Pancreas (tissue), 10 donors: ENCODE measurements at places on chromosomes 6 and 20.

GRCh38 chr6:90413867-90414266 is 117.2 kb upstream of the BACH2 start:
- H3K4me3 ChIP-seq: no peak overlapping the region
- no peak overlapping the region for H3K27ac ChIP-seq
- no peaks in the 10 kb centered on the region for H3K36me3 ChIP-seq
- H3K4me1 ChIP-seq: no peaks in the 10 kb centered on the region
- no peak for DNase-seq

- no peaks in the 10 kb centered on the region for H3K36me3 ChIP-seq
- H3K4me3 ChIP-seq: no peak overlapping the region
- H3K27me3 ChIP-seq: no peaks in the 10 kb centered on the region
- DNase-seq: no peak
These were observed 190.9 kb downstream of the MAFB start for GRCh38 chr20:40497899-40498691.

DNA sequence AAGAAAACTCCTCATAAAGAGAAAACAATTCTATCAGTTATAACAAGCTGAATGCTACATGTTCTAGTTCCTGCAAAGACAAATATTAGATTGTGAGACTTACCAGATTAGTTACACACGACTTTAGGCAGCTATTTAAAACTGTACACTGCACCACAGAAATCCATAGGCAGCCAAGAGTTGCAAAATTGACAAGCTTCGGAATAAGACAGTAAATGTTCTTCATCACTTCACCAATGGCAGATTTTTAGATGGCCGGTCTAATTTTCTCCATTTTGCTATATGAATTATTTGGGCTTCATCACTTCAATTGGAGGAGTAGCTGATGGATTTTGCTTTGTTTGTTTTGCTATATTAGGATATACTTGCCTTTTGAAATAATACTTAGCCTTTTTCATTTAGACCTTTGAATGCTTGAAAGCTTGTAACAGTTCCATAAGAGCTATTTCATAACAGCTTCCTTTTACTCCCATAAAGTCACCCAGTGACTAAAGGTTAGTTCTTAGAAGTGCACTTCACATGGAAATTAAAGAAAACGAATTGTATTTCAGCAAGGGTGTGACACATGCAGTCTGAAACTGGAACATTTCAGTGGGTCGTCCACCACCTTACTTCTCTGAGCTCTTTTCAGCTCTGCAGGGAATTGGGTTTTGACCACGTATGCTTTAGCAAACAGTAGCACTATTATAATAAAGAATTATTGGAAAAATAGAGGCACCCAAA is at the start of gene ROS1:
Gene ROS1, minus strand, starts transcription at position 512 of the 723 bp plus-strand sequence. Its CDS starts 286 bp downstream, at position 226.
- no peaks in the 10 kb centered on the region for H3K4me1 ChIP-seq
- no peak for DNase-seq
- no peak within 1 kb of the TSS for H3K4me3 ChIP-seq
- no peaks in the 10 kb centered on the region for H3K27me3 ChIP-seq

DNA sequence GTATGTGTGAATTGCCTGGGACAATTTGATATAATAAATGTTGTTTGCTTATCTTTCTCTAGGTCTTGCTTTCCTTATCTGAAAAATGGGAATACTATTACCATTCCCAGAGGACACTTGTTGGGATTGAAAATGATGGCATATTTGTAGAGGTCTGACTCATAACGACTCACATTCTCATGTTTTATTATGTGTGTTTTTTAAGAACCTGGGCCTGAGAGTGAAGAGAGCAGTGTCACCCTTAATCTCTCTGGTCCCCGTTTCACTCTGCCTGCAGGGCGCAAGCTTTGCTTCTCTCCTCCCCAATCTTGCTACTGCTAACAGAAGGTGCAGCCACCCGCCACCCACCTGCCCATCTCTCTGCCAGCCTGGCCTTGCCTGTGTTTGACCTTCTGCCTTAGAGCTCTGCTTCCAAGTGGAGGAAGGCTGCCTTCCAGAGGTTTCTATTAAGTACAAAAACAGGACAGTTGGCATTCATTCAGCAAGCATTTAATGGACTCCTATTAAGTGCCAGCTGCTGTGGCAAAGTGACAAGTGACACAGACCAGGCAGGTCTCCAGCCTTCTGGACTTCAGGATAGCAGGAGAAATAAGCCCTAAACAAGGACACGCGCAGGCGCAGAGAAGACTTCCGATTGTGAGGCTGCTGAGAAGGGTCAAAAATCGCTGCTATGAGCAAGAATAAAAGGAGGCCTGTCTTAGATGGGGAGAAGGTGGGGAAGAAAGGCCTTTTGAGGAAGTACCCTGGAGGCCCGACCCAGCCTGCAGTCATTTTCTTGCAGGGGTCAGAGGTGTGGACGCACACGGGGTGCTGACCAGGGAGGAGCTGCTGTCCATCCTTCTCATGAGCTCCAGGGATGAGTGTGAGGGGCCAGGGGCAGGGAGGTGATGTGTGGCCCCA is 112.5 kb downstream of the JPH2 start:
- H3K27me3 ChIP-seq: no peaks in the 10 kb centered on the region
- H3K4me1 ChIP-seq: no peaks in the 10 kb centered on the region

DNA sequence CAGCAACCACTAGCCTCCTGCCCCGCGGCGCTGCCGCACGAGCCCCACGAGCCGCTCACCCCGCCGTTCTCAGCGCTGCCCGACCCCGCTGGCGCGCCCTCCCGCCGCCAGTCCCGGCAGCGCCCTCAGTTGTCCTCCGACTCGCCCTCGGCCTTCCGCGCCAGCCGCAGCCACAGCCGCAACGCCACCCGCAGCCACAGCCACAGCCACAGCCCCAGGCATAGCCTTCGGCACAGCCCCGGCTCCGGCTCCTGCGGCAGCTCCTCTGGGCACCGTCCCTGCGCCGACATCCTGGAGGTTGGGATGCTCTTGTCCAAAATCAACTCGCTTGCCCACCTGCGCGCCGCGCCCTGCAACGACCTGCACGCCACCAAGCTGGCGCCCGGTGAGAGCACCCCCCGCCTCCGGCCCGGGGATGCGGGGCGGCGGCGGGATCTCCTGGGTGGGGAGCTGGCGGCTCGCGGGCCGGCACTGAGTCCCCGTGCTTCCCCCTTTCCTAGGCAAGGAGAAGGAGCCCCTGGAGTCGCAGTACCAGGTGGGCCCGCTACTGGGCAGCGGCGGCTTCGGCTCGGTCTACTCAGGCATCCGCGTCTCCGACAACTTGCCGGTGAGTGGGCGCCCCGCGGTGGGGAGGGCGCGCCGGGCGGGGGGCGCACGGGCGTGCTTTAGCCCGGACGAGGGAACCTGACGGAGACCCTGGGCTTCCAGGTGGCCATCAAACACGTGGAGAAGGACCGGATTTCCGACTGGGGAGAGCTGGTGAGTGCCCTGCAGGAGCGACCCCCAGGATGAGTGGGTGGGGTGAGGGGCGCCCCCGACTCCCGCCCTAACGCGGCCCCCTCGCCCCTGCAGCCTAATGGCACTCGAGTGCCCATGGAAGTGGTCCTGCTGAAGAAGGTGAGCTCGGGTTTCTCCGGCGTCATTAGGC is 585 bp downstream of the PIM1 start:
- no peaks in the 10 kb centered on the region for H3K4me1 ChIP-seq
- H3K36me3 ChIP-seq: peaks cover 15% of the 10 kb centered on the region
- H3K27me3 ChIP-seq: no peaks in the 10 kb centered on the region
- peak overlapping the region; percentile 87 for H3K27ac ChIP-seq
- DNase-seq: peak; percentile 81

- no peaks in the 10 kb centered on the region for H3K27me3 ChIP-seq
- H3K4me3 ChIP-seq: no peak overlapping the region
- DNase-seq: no peak
- no peak overlapping the region for H3K27ac ChIP-seq
These were observed 667.6 kb downstream of the TENT5A start for GRCh38 chr6:81084776-81085430.

DNA sequence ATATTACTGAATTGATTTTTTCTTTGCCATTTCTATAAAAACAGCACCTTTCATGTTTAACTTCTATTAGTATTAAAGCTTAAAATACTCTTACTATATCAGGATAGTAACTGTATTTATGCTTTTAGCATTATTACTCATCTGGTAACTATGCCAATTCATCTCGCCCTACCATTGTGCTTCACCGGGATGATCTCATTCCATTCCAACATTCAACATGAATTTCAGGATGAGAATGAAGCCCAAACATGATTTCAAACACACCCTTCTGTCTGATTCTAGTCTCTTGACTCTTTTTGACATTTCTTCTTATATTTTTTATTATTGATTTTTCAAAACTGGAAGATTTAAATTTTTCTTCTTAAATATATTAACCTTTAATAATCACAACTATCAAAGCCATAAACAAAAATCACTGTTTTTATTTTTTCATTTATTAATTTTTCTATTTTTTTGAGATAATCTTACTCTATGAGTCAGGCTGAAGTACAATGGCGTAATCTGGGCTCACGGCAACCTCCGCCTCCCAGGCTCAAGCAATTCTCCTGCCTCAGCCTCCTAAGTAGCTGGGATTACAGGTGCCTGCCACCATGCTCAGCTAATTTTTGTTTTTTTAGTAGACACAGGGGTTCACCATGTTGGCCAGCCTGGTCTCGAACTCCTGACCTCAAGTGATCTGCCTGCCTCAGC is 46.7 kb downstream of the GJA1 start:
- no peaks in the 10 kb centered on the region for H3K4me1 ChIP-seq
- H3K27ac ChIP-seq: no peak overlapping the region
- H3K4me3 ChIP-seq: no peak overlapping the region
- H3K36me3 ChIP-seq: no peaks in the 10 kb centered on the region

DNA sequence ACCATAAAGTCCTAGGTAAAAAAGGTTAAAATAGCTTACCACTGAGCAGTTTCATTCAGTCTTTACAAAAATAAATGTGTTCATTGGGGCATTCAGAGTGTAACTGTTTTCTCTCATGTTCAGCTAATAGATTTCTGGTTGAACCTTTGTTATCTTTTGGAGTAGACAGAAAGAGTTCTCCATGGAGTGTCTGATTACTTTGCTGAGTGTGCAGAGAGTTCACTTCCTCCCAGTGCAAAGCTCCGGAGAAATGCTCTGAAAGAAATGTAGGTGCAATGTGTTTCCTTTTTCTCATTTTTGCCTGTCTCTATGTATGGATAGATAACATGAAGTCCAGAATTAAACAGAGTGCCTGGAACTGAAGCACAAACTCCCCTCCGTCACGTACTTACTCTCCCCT is 52.6 kb downstream of the JAG1 start:
- no peaks in the 10 kb centered on the region for H3K27me3 ChIP-seq
- H3K36me3 ChIP-seq: no peaks in the 10 kb centered on the region
- no peaks in the 10 kb centered on the region for H3K4me1 ChIP-seq
- H3K4me3 ChIP-seq: no peak overlapping the region
